ENCODE measurements at places on chromosomes 6 and 20.

GRCh38 chr20:35263532-35264341, 14.2 kb downstream of the MMP24OS start:
- no peak for DNase-seq

DNA sequence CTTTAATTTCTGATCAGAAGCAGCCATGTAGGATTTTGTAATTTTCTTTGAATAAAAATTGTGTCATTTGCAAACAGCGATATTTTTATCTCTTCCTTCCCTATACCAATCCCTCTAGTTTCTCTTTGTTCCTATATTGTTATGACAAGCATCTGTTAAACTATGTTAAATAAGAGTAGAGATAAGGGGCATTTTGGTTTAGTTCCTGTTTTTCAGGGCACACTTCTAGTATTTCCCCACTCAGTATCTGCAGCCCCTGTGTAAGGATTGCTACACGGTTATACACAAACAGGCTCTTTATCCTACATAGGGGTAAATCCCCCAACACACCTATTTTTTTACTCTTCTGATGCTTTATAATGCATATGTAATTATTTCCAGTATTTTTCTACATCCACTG, 42.1 kb downstream of the TRERF1 start:
- no peak for DNase-seq

DNA sequence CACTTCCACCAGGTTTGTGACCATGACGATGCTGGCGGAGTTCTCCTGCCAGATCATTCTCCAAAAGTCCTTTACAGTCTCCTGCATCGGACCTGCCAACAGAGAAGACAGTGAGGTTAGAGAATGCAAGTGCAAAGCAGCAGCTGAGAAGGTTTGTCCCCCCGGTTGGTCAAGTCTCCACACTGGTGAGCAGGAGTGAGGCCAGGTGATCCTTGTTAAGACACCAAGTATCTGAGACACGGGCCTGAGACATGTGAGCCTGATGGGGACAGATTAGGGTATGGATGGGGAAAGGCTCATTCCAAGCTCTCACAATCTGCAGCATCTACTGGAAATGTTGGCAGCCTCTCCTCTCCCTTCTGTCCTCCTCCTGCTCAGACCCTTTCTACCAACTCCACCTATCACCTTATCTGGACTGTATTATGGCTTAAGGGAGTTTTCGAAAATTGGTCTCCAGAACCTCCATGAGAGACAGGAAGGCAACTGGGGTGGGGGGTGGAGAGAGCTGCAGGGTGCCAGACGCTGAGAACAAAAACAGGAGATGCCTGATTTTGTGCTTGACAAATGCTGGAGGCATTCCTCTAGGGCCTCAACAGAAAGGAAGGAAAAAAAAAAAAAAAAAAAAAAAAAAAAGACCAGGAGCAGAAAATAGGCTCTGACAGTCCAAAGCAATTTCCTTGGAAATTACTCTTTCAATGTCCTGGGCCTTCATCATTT, 500.4 kb upstream of the CHD6 start:
- DNase-seq: no peak

DNA sequence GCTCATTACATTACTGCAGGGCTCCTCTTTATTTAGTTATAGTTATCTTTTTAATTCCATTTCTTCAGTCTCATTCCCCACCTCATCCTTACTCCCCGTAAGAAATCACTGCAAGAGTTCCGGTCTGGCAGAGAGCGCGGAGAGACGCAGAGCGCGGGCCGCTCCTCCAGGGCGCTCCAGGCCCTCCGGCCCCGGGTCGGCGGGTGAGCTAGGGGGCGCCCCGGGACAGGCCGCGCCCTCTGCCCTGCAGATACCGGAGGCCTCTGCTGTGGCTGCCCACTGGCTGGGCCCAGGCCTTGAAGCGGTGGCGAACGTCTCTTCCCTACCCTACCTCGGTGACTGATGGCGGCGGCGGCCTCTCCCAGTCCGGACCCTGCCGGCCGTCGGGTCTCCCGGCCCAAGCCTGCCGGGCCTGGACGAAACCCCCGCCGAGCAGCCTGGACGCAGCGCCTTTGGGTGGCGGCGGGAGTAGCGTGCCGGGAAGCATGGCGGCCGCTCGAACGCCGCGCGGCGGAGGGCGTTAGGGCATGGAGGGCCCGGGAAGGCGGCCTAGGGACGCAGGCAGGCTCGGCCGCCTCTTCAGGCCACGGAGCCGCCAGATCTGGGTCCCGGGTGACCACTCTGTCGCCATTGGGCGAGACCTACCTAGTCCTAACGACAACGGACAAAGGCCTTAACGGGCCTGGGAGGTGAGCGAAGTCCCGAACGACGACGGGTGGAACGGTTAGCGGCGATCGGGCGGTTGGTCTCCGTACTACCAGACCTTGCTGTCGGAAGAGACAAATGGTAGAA, 16.4 kb upstream of the HMGN4 start:
- peak; percentile 88 for DNase-seq

- DNase-seq: peak; percentile 94
Measured at GRCh38 chr6:135183532-135184440, 2.7 kb downstream of the MYB start.

DNA sequence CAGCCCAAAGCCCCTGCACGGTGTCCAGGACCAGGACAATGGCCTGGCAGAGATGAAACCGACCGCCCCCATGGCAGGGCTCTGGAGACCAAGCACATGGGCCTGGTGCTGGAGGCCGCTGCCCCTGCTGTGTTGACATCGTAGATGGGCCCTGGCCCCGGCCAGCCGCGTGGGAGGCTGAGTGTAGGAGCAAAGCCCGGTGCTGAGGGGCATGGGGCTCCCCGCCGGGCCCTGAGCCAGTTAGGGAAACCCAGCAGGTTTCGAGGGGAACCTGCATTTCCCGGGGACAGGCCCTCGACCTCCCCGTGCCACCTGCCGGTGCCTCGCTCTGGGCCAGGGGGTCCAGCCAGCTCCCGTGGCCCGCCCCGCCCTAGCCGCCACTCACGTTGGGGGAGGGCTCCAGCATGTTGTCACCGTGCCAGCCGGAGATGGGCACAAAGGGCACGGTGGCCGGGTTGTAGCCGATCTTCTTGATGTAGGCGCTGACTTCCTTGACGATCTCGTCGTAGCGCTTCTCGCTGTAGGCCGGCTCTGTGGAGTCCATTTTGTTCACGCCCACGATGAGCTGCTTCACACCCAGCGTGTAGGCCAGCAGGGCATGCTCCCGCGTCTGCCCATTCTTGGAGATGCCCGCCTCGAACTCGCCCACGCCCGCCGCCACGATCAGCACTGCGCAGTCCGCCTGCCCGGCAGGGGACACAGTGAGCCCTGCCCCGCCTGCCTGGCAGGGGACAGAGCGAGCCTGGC, 4.3 kb downstream of the EEF1A2 start:
- no peak for DNase-seq

DNA sequence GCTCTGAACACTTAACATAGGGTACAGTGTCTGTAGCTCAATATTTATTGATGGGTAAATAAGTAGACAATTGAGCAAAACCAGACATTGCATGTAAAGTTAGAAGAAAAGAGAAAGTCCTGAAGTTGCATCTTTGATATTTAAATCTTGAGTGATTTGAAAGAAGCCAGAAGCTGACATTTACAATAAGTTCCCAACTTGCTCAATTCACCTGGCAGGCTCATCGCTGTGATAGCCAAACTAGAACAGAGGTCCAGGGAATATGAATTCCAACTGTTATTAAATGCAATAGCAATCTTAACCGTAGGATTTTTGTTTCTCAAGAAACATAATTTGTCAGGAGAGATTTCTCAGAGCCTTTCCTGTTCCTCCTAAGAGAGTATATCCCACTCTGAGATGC, 65.9 kb upstream of the EDN1 start:
- no peak for DNase-seq

DNA sequence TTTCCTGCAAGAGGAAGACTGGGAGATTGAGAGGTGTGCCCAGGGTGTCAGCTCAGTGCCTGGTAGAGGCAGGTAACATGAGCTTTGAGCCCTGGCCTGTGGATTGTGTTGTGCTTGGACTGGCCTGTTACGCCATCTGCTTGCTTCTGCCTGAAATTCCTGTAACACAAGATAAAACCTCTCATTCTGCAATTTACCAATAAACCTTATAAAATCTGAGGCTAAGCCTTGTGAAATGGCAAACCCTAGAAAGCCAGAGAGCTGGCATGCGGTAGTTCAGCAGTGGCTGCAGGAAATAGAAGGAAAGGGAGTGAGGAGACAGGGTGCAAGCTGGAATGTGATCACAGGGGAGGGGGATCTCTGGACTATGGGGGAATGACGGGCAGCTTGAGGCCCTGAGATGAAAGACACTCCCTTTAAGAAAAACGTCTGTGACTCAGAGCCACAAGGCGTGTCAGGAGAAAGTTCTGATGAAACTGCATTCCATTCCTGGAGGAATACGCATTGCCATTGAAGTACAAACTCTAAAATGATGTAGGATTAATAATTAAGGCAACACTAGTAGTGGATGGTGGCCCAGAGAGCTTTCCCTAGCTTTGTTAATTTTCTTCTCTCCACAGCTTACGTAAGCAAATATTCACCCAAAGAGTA, 26.3 kb upstream of the TFAP2A start:
- DNase-seq: no peak

DNA sequence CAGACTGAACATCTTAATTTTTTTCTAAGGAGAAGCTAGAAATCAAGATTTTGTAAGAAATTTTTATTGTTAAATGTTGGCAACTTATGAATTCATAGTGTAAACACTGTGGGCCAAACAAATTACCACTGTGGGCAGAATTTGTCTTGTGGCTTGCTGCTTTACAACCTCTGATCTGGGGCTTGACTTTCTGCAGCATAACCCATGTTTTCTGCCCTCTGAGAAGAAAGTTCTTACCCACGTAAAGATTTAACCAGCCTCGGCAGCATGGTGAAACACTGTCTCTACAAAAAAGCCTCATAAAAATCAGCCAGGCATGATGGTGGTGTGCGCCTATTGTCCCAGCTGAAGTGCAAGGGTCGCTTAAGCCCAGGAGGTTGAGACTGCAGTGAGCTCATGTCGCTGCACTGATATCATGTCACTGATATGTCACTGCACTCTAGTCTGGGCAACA, 12.9 kb downstream of the ITCH start:
- DNase-seq: no peak

DNA sequence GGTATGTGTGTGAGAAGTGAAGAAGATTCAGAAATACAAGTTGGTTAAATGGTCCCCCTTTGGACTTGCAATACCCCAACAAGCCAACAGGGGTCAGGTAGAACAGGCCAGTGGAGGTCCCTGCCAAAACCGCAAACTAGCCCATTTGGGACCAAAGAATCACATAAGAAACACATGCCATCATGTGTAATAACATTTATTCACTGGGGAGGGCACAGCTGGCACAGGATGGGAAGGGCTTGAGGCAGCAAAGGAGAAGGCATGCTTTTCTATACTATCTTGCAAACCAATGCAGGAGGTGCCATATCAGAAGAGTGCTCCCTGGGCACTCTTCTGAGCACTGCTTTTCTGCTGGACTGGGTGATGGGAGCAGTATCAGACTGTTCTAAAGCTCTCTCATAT, 116.1 kb upstream of the TRAF3IP2 start:
- peak; percentile 63 for DNase-seq

GRCh38 chr6:145583753-145584152, 151.6 kb downstream of the EPM2A start:
- DNase-seq: no peak

GRCh38 chr6:138559143-138559542, 59.8 kb upstream of the NHSL1 start:
- DNase-seq: no peak

GRCh38 chr6:101509536-101509935, 116.0 kb downstream of the GRIK2 start:
- no peak for DNase-seq

All from activated CD4-positive, alpha-beta T cell treated with anti-CD3 and anti-CD28 coated beads, Interleukin-2, Interleukin-6, amounts not matched to agents 100 ng/mL and 50 ng/mL, durations not matched to agents 16 hours and 8 hours (primary cell).